ENCODE measurements at places on chromosomes 1 and 21.

DNA sequence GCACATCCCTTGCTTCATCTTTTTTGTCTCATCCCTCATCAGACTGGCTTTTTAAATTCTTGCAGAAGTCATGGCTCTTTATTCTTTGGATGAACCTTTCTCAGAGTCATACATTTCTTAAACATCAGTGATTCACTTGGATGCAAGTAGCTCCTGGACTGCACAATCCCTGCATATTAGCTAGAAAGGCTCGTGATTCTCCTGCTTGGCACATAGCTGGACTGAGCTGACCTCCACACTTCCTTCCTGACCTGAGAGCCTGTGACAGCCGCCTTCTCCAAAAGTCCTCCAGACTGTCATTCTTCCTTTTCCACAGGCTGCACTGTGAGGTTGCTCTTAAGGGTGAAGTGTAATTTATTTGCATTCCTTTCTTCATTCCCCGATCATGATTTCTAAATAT, 109.4 kb downstream of the RGL1 start:
- DNase-seq, result no peak

- DNase-seq, result no peak
These were observed at the start of gene MYBPHL for GRCh38 chr1:109306832-109307273. TSS of gene MYBPHL (minus strand) at chr1:109307011. CDS start at chr1:109306991, 20 bp downstream.

GRCh38 chr1:117613249-117613968, 7.6 kb downstream of the TENT5C start:
- DNase-seq, result no peak

DNA sequence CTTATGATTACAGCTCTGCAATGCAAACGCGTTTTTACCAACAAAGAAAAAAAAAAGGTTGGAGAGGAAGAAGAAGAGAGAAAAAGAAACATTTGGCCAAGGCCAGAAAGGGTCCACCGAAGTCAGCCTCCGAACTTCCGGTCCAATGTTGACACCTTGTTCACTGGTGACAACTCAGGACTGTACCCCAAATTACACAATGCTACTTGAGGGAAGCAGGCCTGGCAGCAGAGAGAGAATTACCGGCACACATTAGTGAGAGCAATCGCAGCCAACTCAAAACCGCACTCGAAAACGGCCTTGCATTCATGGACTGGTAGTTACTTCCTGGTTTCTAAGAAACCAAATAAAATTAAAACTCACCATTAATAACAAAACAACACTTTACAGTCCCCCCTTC, 652.5 kb downstream of the KIF26B start:
- no peak for DNase-seq

DNA sequence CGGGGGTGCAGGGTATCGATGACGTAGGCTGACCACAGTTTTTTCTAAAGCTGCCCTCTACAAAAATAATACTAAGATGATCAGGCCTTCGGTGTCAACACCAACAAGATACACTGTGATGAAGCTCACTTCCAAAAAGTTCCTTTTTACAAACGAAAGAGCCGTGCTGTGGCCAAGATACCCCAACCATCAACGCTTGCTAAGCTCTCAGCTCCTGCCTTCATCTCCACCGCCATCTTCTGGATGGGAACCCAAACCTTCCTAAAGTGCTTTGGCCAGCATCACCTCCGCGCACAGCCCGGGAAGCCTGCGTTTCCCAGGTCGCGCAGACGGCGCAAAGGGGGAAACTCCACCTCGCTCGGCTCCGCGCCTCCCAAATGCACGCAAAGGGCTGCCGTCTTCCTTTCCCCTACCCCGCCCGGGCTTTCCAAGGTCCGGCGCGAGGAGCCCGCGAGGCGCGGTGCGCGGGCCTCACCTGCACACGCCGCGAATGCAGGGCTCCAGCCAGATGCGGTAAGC, 541 bp downstream of the USP48 start:
- DNase-seq, result no peak

- DNase-seq, result no peak
These were observed 760.4 kb upstream of the CXADR start for GRCh38 chr21:16752475-16752857.

DNA sequence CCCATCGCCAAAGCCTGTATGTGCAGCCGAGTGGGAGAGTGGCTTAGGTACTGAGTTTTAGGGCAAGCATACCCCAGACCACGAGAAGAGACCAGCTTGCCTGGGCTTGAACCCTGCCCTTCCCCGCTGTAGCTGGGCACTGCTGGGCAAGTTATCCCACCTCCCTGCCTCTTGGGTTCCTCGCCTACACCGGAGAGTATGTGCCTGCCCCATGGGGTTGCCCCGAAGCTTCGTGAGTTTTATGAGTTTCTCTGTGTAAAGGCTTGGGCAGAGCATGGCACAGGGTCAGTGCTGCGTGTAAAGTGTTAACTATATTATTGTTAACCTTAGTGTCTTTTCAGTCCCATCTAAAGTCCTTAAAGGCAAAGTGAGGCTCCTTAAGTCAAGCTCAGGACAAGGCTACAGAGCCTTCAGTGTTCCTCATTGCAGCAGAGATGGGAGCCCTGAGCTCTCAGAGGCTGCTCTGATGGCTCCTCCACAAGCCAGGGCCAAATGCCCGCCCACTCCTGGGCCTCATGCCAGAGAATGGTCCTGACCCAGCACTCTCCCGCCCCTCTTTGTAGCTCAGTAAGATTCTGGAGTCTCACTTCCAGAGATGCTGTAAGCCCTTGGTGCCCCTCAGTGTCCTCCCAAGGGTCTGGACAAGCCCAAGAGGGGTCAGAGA, 37.0 kb upstream of the KCNA10 start:
- no peak for DNase-seq

DNA sequence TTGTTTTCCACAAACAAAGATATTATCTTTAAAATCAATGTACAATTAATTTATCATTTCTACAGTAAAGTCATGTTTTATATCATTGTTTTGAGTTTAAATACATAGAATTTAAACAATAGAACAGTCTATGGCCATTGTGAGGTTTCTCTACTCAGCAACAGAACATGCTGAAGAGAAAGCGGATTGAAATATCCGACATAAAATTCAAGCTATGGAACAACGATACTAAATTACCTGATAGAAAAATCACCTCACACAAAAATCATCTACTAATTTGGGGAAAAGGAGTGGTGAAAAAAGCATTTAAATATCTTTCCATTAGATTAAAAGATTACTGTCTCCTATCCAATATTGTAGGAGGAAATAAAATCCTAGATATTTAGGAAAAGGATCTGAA, 12.6 kb downstream of the CDKN2C start:
- DNase-seq, result no peak

- no peak for DNase-seq
These were observed 62.8 kb upstream of the USP25 start for GRCh38 chr21:15667010-15667409.

DNA sequence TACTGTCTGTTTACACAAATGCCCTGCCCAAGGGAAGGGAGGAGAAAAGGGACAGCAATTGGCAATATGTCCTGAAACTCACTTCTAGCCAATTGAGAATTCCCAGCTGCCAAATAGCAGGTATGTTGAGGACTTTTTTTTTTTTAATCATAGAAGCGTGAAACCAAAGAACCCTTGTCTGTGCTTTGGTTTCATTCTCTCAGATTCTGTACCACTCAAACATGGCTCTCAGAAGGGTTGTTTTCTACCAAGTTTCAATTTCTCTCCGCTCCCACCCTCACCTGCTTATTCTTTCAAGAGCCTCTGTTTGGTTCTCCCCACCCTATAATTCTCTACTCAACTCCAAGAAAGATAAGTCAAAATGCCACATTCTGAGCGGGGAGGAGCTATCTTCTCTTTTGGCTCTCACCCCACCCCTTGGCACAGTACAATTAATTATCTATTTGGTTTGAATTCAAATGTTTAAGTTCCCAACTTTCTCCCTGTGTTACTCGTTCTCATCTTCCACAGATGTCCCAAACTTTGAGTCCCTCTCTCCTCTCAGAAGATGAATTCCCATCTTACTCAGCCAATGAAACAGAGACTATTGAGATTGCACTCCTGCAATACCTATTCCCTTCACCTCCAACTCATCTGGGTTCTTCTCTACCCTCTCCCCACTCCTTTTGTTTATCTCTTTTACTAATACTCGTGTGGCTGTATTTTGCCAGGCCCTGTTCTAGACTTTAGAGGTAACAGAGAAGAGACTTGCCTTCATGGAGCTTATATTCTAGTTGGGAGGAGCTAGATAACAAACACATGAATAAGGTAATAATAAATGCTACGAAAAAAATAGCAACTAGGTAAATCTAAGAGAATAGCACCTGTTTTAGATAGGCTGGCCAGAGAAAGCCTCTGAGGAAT, 3.9 kb upstream of the TP53BP2 start:
- no peak for DNase-seq

GRCh38 chr1:22383526-22384294, 67.9 kb upstream of the ZBTB40 start:
- DNase-seq, result no peak

GRCh38 chr1:32772281-32773017, 44.7 kb downstream of the YARS1 start:
- DNase-seq, result no peak

GRCh38 chr1:74811436-74812179, 78.7 kb downstream of the TYW3 start:
- DNase-seq, result no peak

- no peak for DNase-seq
These were observed 1.1 kb upstream of the OBSCN start for GRCh38 chr1:228206582-228207351.

GRCh38 chr1:24901791-24902470, 28.1 kb downstream of the RUNX3 start:
- DNase-seq, result no peak

GRCh38 chr1:231631717-231632116, 5.1 kb downstream of the DISC1 start:
- DNase-seq, result no peak

GRCh38 chr1:230487773-230488428, 61.8 kb upstream of the PGBD5 start:
- no peak for DNase-seq

DNA sequence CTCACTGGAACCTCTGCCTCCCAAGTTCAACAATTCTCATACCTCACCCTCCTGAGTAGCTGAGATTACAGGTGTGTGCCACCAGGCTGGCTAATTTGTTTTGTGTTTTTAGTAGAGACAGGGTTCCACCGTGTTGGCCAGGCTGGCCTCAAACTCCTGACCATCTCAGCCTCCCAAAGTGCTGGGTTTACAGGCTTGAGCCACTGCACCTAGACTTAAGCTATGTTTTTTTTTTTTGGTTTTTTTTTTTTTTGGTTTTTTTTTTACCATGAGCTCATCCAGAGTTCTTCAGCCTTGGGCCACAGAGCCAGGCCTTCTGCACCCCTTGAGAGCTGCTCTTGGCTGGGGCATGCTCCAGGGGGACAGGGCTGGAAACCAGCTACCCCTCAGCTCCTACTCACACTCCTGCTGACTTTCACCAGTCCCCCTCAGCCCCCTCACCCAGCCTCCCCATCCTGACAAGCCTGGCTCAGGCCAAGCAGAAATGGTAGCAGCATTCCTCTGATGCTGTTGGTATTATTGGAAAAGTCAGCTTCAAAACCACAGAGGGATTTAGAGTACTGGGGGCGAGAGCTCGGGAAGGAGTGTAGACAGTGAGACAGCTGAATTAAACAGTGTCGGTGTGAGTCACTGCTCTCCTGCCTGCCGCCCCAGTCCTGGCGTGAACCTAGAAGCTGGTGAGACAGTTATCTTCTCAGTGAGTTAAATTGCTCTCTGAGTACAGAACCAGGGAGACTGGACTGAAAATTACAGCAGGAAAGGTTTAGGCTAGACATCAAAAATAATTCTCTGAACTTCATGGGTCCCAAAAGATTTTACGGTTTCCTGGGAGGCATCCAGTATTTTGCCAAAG, 63.7 kb downstream of the NAV1 start:
- no peak for DNase-seq

- no peak for DNase-seq
These were observed 82.0 kb upstream of the ESRRG start for GRCh38 chr1:216805233-216805632.

GRCh38 chr1:24484199-24484598, 18.4 kb upstream of the RCAN3 start:
- no peak for DNase-seq

GRCh38 chr1:26191739-26192138, 1.3 kb downstream of the CATSPER4 start:
- DNase-seq, result no peak

- DNase-seq, result no peak
These were observed 216.5 kb downstream of the SPATA17 start for GRCh38 chr1:217847643-217848042.

- DNase-seq, result no peak
These were observed 37.3 kb upstream of the IRF2BP2 start for GRCh38 chr1:234647245-234647644.

GRCh38 chr1:240098534-240098933, 6.9 kb downstream of the FMN2 start:
- no peak for DNase-seq

GRCh38 chr1:245039196-245039595, 115.6 kb upstream of the KIF26B start:
- no peak for DNase-seq

DNA sequence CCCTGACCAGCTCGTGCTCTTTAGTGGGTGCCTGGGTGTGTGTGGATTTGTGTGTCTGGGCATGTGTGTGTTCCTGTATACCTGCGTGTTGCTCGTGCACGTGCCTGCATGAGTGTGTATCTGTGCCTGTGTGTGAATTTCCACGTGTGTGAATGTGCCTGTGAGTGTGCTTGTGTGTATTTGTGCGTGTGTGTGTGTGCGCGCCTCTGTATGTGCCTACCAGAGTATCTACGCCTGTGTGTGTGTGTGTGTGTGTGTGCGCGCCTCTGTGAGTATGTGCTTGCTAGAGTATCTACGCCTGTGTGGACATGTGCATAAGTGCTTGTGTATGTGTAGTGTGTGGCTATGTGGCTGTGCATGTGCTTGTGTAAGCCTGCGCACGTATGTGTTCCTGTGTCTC, 691 bp upstream of the SELENBP1 start:
- no peak for DNase-seq

- no peak for DNase-seq
These were observed 45.1 kb upstream of the GUCA2A start for GRCh38 chr1:42209526-42210251.

GRCh38 chr1:18479454-18479853, 1.3 kb upstream of the KLHDC7A start:
- DNase-seq, result no peak
